CD4-positive, alpha-beta T cell treated with Interleukin-6 for 4 hours (primary cell): ENCODE measurements at places on chromosomes 7 and 10.

- DNase-seq, result peak; percentile 23
Measured at GRCh38 chr7:3301831-3302618, 973 bp downstream of the SDK1 start.

GRCh38 chr10:49841615-49842332, 79.7 kb upstream of the OGDHL start:
- no peak for DNase-seq

- DNase-seq, result no peak
Measured at GRCh38 chr7:3953133-3953532, 652.1 kb downstream of the SDK1 start.

DNA sequence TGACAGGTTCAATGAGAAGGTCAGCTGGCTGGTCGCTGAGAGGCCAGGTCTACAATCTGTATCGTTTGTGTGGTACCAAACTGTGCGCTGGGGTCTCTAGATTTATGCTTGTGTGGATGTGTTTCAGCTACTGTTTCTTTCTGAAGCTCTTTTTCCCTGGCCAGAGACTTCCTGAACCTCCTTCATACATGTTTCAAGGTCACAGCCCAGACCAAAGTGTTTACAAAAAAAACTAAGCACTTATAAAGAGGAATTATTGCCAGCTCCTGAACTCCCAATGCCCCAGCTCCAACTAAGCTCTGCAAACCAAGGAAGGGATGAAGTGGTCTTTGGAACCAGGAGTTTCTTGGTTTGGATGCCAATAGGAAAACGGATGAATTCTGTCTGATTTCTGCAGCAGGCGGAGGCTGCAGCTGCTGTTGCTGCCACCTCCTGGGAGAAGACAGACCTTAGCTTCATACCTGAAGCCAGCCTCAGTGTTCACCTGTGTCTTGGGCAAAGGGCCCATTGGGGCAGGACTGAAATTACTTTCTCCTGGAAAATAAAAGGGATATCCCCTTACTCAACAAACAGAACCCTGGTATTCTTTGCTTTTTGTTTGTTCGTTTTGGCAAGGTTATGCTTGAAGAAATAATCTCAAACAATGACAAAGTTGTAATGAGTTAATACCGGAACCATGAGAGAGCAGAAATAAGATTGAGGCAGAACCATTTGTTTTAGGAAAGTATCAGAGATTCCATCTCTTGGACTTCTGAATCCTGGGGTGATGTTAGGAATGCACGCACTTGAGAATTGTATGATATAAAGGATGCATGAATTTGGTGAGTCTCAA, 24.6 kb upstream of the MKLN1 start:
- peak; percentile 57 for DNase-seq

DNA sequence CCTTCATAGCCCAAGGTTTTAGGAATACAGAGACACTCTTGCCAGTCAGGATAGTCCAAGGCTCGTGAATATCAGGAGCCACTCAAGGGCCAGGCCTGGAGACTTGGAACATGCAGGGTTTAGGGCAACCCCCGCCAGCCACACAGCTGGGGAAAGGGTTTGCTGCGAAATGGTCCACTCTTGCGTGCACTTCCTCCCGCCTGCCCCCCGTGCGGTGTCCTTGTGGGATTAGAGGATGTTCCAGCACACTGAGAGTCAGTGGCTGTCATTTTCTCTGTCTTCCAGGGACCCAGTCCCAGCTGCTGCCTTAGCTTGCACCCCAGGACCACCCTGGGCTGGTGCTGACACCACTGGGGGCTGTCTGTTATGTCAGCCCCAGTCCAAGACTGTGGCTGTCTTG, 38.5 kb downstream of the POR start:
- no peak for DNase-seq

GRCh38 chr7:19101472-19101871, 16.0 kb downstream of the TWIST1 start:
- no peak for DNase-seq

DNA sequence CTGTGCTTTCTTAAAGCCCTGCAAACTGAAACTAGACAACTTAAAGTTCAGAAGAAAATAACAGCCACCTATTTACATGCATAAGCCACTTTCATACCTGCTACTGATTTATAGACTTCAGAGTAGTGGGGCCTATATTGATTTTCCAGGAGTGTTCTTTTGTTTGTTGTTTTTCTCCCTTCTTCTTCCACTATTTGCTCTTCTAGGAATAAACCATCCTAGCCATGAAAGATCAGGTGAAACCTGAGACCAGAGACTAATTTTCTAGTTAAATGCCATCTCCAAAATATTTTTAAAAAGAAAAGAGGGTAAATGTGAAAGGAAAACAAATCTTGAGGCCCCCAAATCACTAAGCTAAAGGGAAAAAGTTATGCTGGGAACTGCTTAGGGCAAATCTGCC, 72.4 kb upstream of the C1GALT1 start:
- no peak for DNase-seq

- no peak for DNase-seq
Measured at GRCh38 chr7:82327898-82328297, 115.7 kb downstream of the CACNA2D1 start.

- DNase-seq, result no peak
Measured at GRCh38 chr10:78437407-78437768, 403.7 kb downstream of the RPS24 start.

DNA sequence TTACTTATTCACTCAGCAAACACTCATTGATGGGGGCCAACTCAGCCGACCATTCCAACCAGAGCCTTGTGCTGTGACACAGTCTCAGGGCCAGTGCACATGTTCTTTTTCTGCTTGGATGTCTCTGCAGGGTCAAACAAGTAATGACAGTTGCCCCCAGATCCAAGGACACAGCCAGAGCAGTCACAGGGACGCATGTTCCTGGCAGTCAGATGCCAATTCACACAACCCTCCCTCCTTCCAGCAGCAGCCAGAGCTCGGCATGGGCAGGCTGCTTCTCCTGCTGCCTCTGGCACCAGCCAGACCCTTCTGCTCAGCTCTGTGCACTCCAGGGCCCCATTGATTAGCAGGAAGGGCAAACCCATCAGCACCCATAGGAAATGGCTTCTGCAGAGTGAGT, 20.3 kb downstream of the DRGX start:
- no peak for DNase-seq

GRCh38 chr7:106064316-106064715, 47.8 kb downstream of the SYPL1 start:
- no peak for DNase-seq

GRCh38 chr7:93194386-93194785, 31.9 kb downstream of the HEPACAM2 start:
- no peak for DNase-seq
